ENCODE measurements at places on chromosomes 2 and 18. TPM values are rescaled to one million over a fixed set of nuclear protein-coding genes. Genes with fewer than 3 reads are reported as not detected.

DNA sequence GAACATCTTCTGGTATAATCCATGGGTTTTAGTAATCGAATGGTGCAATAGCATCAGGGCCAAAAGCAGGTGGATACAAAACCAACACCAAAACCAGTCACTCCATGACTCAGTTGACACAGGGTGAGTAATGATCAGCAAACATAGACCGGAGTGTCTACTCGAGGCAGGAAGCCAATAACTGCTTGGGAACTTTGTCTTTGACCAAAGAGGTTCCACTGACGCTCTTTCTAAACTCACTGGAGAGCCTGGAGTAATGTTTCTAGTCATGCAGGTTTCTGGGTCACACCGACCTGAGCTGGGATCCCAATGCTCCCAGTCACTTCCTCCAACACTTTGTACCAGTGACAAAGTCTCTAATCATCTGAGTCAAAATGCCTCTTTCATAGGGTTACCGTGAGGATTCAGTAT, 30.9 kb downstream of the MREG start:
- no peak for DNase-seq
- no peak overlapping the region for H3K4me3 ChIP-seq
- no peaks in the 10 kb centered on the region for H3K36me3 ChIP-seq
- peak overlapping the region; percentile 69 for H3K27ac ChIP-seq

DNA sequence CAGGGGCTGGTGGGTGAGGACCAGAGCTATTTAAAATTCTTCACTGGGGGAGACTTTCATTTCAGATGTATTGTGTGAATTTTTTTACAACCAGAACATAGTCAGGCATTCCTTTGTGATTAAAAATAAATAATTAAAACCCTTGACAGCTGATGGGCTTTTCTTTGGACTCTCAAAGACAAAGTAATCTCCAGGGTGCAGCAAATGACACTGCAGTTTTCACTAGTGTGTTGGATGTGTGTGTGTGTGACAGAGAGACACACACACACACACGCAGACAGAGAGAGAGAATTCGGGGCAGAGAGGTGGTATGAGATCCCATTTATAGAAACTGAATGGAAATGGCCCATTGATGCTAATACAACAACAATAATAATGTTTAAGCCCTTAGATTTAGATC, 10.3 kb upstream of the GALNT14 start:
- no peaks in the 10 kb centered on the region for H3K4me1 ChIP-seq
- H3K36me3 ChIP-seq = no peaks in the 10 kb centered on the region
- H3K27me3 ChIP-seq = 0 out of 2 replicates have a peak, but pooled peaks cover 5% of the 10 kb centered on the region
- H3K27ac ChIP-seq = no peak overlapping the region
- no peak for DNase-seq

- H3K27me3 ChIP-seq = peaks cover 54% of the 10 kb centered on the region
- H3K4me1 ChIP-seq = peaks cover 4% of the 10 kb centered on the region
- no peak overlapping the region for H3K27ac ChIP-seq
- H3K4me3 ChIP-seq = no peak overlapping the region
- no peak for DNase-seq
- no peaks in the 10 kb centered on the region for H3K36me3 ChIP-seq
Observed at GRCh38 chr2:72929010-72929409, 11.7 kb downstream of the EMX1 start.

GRCh38 chr2:74587664-74588277, 33.3 kb downstream of the DOK1 start:
- peak; percentile 76 for DNase-seq
- peaks cover 4% of the 10 kb centered on the region for H3K4me1 ChIP-seq
- H3K27ac ChIP-seq = no peak overlapping the region
- peak overlapping the region; percentile 22 for H3K4me3 ChIP-seq

DNA sequence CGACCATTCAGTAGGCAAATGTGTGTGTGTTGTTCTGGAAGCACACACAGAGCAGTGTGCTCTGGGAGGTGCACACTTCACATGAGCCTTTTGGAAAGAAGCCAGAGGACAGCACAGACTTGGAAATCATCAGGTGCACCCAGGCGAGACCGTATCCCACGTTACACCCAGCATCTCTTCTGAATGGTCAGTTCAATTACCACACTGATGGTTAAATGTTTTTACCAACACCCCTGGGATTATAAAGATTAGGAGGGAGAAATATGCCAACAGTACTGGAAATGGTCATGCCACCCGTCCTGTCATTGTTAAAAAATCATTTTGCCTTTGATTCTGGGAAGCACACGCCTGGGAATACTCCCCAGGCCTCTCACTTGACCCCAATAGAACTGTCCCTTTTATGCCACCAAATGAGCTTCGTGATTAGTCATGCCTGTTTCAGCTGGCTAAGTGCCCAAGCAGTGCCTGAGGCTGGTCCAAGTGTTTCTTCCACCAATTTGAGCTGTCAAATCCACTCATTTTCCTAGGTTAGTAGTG, 183.7 kb downstream of the NRP2 start:
- peak; percentile 47 for DNase-seq
- no peaks in the 10 kb centered on the region for H3K27me3 ChIP-seq
- H3K4me1 ChIP-seq = no peaks in the 10 kb centered on the region
- no peak overlapping the region for H3K4me3 ChIP-seq
- H3K27ac ChIP-seq = peak overlapping the region; percentile 28
- H3K36me3 ChIP-seq = no peaks in the 10 kb centered on the region

GRCh38 chr2:203808046-203808750, 59.4 kb upstream of the CTLA4 start:
- DNase-seq = no peak
- H3K27me3 ChIP-seq = no peaks in the 10 kb centered on the region
- peak overlapping the region; percentile 96 for H3K27ac ChIP-seq
- peaks cover 4% of the 10 kb centered on the region for H3K4me1 ChIP-seq
- H3K36me3 ChIP-seq = no peaks in the 10 kb centered on the region

- no peaks in the 10 kb centered on the region for H3K4me1 ChIP-seq
- H3K27ac ChIP-seq = no peak overlapping the region
- no peak overlapping the region for H3K4me3 ChIP-seq
- no peak for DNase-seq
- H3K27me3 ChIP-seq = no peaks in the 10 kb centered on the region
Observed at GRCh38 chr2:20682167-20682920, 15.4 kb downstream of the GDF7 start.

DNA sequence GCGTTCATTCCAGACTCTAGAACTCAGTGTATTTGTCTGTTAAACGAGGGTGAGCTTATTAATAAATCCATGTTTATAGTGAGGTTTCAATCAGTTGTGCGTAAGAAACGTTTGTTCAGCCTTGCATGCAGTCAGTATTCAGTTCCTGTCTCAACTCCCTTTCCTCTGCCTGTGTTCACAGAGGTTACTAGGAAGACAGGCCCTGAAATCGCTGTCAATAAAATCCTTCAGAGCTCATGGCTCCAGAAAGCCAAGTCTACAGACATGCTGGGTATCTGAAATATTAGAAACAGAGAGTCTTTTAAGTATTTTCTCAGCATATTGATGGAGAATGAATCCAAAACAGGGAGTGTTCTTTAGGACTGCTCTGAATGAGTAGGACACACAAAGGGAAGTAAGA, 75.4 kb downstream of the KLF7 start:
- no peak overlapping the region for H3K4me3 ChIP-seq
- H3K4me1 ChIP-seq = peaks cover 6% of the 10 kb centered on the region
- DNase-seq = no peak

DNA sequence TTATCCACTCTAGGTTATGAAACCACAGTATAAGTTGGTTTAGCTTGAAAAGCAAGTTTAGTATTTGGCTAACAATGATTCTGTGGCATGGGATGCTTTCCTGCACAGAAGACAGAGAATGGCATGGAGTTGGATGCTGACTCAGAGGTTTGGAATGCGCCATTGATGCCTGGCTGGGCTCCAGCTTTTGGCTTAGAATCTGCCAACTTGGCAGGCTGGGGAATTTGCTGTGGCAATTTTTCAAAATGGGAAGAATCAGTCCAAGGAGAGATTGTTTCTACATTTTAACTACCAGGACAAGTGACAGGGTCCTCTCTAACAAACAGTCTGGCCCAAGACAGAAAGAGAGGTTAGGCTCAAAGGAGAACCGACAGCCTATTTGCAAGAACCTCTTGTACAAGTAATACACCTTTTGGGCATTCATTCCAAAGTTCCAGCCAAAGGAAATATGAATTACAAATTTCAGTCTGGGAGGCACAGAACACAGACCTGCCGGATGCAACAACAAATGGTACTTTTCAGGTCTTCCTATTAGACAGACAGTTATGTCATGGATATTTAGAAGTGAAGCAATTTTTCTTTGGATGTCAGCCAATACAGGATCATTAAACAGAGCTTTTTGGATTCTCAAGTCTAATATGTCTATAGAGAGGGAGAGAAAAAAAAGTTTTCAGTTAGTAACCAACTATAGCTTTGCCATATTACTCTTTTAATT, 1027.7 kb downstream of the TMEM182 start:
- no peak overlapping the region for H3K4me3 ChIP-seq
- no peak for DNase-seq
- no peaks in the 10 kb centered on the region for H3K27me3 ChIP-seq
- H3K36me3 ChIP-seq = no peaks in the 10 kb centered on the region

GRCh38 chr18:13558124-13558523, 168.2 kb downstream of the FAM210A start:
- H3K4me1 ChIP-seq = peaks cover 6% of the 10 kb centered on the region
- H3K36me3 ChIP-seq = no peaks in the 10 kb centered on the region
- H3K27ac ChIP-seq = no peak overlapping the region
- H3K4me3 ChIP-seq = no peak overlapping the region

DNA sequence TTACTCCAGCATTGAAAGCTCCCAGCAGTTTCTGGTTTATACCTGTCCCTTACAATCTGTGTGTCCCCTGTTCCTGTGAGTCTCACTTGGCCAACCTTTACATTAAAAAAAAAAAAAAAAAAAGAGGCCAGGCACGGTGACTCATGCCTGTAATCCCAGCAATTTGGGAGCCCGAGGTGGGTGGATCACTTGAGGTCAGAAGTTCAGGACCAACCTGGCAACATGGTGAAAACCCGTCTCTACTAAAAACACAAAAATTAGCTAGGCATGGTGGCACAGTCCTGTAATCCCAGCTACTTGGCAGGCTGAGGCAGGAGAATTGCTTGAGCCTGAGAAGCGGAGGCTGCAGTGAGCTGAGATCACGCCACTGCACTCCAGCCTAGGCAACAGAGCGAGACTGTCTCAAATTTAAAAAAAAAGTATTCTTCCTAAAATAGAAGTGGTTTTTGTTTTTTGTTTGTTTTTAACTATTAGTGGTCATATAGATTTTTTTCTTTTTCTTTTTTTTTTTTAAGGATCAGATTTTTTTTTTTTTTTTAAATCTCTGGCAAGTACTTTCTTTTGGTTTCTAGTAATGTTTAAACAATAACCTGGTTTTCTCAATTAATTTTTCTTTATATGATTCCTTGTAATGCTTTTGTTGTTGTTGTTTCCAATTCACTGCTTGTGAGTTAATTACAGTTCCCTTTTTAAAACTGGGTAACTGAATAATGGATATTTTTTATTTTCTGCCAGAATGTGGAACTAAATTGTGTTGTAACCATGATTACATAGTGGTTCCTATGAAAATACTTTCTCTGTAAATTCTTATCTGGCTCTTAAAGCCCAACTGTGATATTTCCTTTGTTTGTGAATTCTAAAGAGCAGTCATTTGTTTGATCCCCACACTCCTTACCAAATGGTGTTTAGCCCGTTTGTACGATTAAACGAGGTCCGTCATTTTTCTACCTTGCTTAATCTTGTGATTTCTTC, 116.8 kb downstream of the CTAGE1 start:
- H3K4me1 ChIP-seq = no peaks in the 10 kb centered on the region
- H3K4me3 ChIP-seq = no peak overlapping the region
- H3K36me3 ChIP-seq = no peaks in the 10 kb centered on the region
- DNase-seq = no peak
- peaks cover 49% of the 10 kb centered on the region for H3K27me3 ChIP-seq

GRCh38 chr18:3661989-3662388, 212.0 kb downstream of the TGIF1 start:
- H3K36me3 ChIP-seq = no peaks in the 10 kb centered on the region
- no peak overlapping the region for H3K4me3 ChIP-seq
- no peak for DNase-seq
- H3K4me1 ChIP-seq = peaks cover 5% of the 10 kb centered on the region
- H3K27ac ChIP-seq = no peak overlapping the region

GRCh38 chr2:209993968-209994367, 8.5 kb upstream of the RPE start:
- no peak for DNase-seq
- H3K36me3 ChIP-seq = no peaks in the 10 kb centered on the region
- H3K27ac ChIP-seq = no peak overlapping the region
- no peak overlapping the region for H3K4me3 ChIP-seq
- no peaks in the 10 kb centered on the region for H3K27me3 ChIP-seq

GRCh38 chr18:66558773-66559172, 45.1 kb downstream of the CDH19 start:
- DNase-seq = no peak
- H3K4me1 ChIP-seq = no peaks in the 10 kb centered on the region
- no peaks in the 10 kb centered on the region for H3K27me3 ChIP-seq
- H3K27ac ChIP-seq = no peak overlapping the region
- H3K4me3 ChIP-seq = no peak overlapping the region
- no peaks in the 10 kb centered on the region for H3K36me3 ChIP-seq

Gene ALPG
- polyA plus RNA-seq = not detected

Gene CELF4
- 0.26 TPM for polyA plus RNA-seq

Gene UGT1A4
- not detected for polyA plus RNA-seq

Gene ARHGAP15
- not detected for polyA plus RNA-seq

Gene CNTNAP5
- polyA plus RNA-seq = 0.02 TPM

Gene CNGA3
- not detected for polyA plus RNA-seq

Gene XRCC5
- 125 TPM for polyA plus RNA-seq
